ENCODE measurements at places on chromosomes 7 and 10.

GRCh38 chr7:71286924-71287323, 155.0 kb downstream of the GALNT17 start:
- DNase-seq: no peak

GRCh38 chr7:1547777-1548437, 8.1 kb downstream of the TMEM184A start:
- DNase-seq: no peak

DNA sequence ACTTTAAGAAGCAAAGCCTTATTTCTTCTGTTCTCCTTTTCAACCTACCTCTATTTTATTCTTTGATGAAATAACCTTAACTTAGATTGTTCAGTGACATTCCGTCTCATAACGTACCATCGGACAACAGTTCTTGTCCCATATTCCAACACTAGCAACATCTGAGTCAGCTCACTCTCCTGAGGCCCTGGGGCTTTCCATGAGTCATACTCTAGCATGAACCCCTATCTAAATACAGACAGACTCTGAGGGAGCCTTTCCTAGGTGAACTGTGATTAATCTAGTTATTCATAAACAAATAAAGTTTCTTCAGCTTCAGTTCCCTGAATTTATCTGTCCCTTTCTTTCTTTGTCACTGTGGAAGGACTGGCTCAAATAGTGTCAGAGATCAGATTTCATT, 168.7 kb upstream of the LYZL1 start:
- no peak for DNase-seq

GRCh38 chr7:11743548-11743947, 88.5 kb downstream of the THSD7A start:
- DNase-seq: no peak

GRCh38 chr10:80529604-80530003, 8.1 kb upstream of the SH2D4B start:
- DNase-seq: peak; percentile 88

- DNase-seq: peak; percentile 42
Measured at GRCh38 chr7:142542942-142543341, 206.3 kb upstream of the PRSS1 start.

DNA sequence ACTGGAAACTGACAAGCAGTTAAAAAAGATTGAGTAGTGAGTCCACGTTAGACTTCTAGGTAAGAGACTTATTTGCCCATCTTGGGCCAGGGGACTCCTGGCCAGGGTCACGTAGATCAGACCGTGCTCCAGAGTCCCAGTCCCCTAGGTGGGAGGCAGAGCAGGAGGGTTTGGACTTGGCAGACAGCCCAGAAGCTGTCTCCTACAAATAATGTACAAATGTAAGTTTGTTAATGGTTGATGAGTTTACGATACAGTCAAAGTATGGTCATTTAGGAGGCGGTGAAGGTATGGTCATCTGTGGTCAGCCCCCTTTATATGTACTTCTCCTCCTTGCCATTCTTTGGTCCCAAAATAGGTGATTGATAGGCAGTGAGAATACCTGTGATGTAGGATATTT, 28.2 kb downstream of the INPP5F start:
- no peak for DNase-seq

GRCh38 chr7:19392246-19392645, 247.0 kb upstream of the FERD3L start:
- DNase-seq: no peak

DNA sequence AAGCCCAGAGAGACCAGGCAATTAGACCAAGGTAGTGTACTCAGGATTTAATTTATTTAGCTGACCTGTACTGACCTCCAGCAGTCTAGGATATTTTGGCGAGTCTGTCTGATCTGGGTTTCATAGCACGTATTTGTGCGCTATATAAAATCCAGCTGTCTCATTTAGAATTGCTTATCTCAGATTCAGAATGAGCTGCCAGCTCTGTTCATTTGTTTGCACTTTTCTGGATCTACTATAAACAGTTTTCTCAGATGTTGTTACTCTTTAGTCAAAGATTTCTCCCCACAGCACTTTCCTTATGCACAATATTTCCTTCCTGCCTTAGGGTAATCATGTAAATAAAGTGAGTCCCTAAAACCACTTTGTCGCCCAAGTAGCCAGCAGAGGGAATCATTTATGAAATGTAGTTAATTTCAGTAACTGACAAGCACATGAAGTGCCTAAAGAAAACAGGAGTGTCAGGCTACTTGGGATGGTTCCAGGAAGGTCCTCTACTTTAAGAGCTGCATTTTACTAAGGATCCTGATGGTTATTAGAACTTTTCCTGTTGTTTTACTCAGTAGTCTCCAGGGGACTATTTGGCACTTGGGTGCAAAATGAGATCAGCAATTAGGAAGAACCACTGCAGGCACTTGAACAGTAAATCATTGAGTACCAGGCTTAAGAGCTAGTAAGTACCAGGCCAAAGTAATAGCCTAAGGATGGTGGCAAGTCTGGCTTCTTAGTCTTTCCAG, 226.4 kb downstream of the TWIST1 start:
- no peak for DNase-seq

DNA sequence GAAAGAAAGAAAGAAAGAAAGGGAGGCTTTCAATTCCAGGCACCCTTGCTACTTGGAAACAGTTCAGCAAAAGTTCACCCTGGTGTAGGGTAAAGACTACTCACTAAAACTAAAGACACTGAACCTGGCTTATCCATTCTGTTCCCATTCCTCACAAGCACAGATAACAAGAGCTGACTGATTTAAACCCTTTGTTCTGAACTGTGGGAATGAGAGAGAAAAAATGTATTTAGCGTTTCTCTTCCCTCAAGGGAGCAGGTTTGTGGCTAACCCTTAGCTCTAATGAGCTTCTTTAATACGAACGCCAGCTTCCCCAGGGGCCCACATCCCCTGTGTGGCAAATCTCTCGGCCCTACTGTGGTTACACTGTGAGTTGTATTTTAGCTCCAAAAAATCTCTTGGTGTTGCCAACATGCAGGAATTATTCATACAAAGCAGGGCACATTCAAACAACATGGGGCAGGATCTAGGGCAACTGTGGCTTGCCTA, 23.3 kb downstream of the PRTFDC1 start:
- peak; percentile 39 for DNase-seq

DNA sequence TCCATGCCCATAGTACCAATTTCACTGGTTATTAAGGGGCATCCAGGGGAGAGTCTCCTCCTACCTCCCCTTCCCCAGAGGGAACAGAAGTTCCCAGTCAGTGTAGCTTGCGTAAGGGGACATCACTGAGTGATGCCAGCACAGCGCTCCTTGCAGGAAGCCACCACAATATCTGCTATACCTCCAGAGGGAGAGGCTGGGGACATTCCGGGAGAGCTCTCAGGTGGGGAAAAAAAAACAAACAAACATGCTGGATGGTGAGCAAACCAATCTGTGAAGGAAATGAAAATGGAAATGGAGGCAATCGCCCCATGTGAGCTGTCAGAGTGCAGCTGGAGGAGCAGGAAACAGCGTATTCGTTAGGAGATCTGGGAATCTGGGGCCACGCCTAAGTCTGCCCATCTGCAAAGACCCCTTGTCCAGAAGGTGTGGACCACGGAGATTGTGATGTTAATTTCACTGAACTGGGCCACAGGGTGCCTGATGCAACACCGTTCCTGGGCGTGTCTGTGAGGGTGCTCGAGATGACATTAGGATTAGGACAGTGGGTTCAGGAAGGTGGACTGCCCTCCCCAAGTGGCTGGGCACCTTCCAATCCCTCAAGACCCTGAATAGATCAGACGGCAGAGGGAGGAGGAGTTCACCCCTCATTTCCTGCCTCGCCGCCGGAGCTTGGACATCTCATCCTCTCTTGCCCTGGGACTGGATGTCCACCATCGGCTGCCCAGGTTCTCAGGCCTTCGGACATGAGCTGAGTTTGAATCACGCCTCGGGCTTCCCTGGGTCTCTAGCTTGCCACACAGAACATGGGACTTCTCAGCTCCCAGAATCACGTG, 30.5 kb downstream of the GNA12 start:
- DNase-seq: no peak

DNA sequence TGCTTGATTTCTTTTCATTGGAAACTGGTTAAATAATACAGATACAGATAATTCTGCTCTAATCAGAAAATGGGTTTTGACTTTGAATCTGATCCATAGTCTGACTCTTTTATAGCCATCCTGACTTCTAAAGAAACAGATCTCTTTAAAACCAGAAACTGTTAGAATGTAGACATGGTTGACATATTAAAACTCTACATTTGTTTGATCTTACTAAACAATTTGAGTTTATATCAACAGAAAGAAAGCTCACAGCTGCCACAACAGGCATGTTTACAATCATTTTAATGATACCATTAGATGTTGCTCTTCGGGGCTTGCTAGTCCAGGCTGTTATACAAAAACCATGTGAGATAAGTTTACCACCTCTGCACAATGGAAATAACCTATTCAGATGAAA, 193.0 kb upstream of the SEMA3A start:
- no peak for DNase-seq

GRCh38 chr10:48575901-48576300, 29.0 kb downstream of the ARHGAP22 start:
- DNase-seq: no peak

GRCh38 chr7:20862554-20862953, 75.9 kb upstream of the SP8 start:
- no peak for DNase-seq

DNA sequence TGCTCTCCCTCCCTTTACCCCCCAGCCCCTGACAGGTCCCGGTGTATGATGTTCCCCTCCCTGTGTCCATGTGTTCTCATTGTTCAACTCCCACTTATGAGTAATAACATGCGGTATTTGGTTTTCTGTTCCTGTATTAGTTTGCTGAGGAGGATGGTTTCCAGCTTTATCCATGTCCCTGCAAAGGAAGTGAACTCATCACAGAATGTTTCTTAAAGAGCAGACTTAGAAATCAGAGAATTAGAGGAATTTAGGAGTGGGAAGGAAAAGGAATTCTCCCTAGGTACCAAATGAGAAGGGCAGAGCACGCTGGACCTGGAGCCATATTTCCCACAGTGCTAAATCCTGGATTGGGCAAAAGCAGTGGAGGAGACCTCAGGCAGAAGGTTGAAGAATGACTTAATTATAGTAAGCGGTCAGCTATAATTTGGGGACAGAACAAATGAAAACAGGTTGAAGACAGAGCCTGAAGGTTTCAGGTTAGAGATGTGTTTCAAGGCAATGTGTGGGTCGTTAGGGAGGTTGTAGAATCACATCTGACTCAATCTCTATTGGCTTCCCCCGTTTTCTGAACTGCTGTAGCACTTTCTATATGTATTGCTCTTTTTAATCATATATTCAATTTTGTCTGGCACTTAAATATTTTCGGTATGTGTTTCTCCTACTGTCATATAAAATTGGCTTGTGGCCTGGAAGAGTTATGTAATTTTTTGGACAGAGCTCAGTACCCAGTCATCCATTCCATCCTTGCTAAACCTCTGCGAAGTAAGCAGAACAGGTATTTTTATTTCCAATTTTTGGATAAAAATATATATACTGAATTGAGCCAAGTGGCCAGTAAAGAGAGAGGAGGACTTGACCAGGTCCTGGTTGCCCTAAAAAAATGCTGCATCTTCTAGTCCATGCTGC, 210.5 kb upstream of the KLF6 start:
- DNase-seq: no peak

- no peak for DNase-seq
Measured at GRCh38 chr10:32411797-32412498, 34.0 kb upstream of the CCDC7 start.

DNA sequence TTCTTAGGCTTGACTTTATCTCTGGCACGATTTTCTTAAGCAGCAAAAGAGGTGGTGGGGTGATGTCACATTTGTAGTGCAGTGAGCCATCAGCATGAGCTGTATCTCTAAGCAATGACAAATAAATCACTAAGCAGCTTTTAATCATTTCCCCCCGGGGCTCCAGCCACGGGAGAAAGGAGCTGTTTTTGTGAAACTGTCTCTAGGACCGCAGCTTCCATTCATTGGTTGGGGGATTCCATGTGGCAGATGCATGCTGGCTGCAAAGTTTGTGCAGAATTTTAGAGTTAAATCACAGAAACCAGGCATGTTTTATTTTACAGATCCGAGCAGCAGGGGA, 464 bp downstream of the KIAA1217 start:
- no peak for DNase-seq

DNA sequence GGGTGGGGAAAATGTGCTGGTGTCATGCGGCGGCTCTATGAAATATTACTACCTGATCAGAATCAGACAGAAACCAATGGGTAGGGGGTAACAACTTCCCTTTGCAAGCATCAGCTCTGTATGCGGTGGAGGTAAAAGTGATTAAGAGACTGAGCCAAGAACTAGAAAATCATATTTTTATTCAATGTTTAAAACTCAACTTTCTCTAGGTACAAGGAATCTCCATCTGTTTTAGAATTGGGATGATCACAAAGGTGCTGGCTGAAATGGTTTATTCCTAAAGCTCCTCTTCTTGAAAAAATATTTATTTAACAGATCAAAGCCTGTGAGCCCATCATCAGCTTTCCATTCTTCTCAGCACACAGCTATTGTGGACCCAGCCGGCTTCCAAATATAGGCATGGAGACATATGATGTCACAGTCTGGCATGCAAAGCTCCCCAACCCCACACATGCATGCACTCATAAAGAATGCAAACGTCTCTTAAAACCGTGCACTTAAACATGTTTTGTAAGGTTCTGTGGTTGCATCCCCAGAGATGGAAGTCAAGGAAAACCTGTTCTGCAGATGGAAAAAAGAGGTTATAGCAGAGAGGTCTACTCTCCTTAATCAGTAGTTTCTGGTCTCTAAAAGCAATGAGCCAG, 126.0 kb downstream of the SKIDA1 start:
- no peak for DNase-seq

GRCh38 chr7:121420976-121421375, 24.9 kb upstream of the FAM3C start:
- DNase-seq: no peak

DNA sequence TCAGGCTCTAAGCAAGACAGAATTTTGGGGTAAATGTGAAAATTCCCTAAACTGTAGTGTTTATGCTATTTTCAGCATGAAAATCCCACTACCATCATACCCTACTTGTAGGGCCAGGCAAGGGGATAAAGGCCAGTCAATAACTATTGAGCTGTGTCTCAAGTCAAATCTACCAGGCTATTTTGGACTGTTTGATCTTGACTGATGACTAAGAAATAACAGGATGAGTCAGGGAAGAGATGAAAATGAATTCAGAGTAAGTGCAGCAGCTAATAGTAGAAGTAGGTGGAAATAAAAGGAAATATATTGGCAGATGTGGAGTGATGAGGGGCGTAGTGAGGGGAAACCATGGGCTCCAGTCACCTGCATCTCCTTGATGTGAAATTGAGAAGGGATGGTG, 225.8 kb upstream of the PHYHIPL start:
- no peak for DNase-seq

GRCh38 chr10:65968871-65969270, 957.0 kb upstream of the LRRTM3 start:
- no peak for DNase-seq

DNA sequence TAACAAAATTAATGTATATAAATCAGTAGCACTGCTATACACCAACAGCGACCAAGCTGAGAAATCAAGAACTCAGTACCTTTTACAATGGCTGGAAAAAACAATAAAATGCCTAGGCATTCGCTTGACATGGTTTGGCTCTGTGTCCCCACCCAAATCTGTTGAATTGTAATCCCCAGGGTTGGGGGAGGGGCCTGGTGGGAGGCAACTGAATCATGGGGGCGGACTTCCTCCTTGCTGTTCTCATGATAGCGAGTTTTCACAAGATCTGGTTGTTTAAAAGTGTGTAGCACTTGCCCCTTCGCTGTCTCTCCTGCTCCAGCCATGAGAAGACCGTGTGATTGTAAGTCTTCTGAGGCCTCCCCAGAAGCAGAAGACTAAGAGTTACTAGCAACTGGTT, 8.6 kb downstream of the ZNF786 start:
- no peak for DNase-seq

- no peak for DNase-seq
Measured at GRCh38 chr10:108612485-108612884, 1310.8 kb downstream of the XPNPEP1 start.

GRCh38 chr7:151727579-151728285, 149.2 kb downstream of the PRKAG2 start:
- DNase-seq: peak; percentile 35
